ENCODE measurements at places on chromosomes 13 and 19.

GRCh38 chr19:4012092-4012974 lies 4.8 kb downstream of the PIAS4 start:
- peak; percentile 77 for DNase-seq

DNA sequence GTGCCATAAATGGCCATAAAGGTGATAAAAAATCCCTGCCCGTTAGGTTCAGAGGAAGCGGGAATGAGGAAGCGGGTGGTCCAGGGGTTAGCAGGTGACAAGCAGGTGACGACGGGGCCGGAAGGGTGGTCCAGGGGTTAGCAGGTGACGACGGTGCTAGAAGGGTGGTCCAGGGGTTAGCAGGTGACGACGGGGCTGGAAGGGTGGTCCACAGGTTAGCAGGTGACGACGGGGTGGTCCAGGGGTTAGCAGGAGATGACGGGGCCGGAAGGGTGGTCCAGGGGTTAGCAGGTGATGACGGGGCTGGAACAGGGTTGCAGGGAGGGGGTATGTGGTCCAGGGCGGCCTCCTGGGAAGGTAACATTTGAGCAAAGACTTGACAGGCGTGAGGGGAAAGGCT lies 6.3 kb downstream of the PRSS57 start:
- DNase-seq: no peak

GRCh38 chr13:110363010-110363409 lies 55.9 kb downstream of the COL4A2 start:
- DNase-seq: no peak

DNA sequence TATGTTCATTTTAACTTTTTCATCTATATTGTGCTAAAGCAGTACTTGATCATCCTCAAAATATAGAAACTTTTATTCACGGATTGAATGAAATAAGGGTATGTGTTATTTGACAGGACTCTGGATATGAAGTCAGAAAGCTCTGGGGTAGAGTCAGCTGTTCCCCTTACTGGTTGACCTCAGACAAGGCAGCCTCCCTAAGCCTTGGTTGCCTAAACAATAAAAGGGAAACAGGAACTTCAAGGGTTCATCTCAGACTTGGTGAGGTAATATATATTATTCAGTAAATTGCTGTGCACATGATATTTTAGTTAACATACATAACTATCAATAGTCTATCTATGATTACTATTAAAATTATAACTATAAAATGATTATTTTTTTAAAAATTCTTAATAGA lies 13.6 kb downstream of the POLR1D start:
- no peak for DNase-seq

- no peak for DNase-seq
Measured at GRCh38 chr19:1615156-1615765, 10.0 kb upstream of the UQCR11 start.

Measured in DMS153 (cell line).